ENCODE measurements at places on chromosomes 5 and 9. TPM values are rescaled to one million over a fixed set of nuclear protein-coding genes. Genes with fewer than 3 reads are reported as not detected.

DNA sequence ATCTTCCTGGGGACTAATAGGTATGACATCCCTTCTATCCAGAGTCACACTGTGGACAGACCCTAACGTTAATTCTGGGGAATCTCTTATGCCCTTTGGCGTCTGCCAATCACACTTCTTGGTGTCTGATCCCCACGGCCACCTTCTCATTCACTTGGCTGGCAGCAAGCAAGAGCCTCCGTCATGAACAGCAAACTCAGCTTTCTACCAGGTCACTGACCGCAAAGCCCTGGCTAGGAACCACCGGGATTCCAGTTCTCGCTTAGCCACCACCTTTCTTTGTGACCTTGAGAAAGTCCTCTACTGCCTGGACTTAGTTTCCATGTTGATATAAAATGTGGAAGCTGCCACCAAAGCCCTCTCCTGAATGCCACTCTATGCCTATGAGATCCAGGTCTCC lies 67.7 kb upstream of the FCN1 start:
- H3K27me3 ChIP-seq, result no peaks in the 10 kb centered on the region
- no peak overlapping the region for H3K27ac ChIP-seq
- H3K36me3 ChIP-seq, result no peaks in the 10 kb centered on the region
- no peak for DNase-seq

- no peak overlapping the region for H3K4me3 ChIP-seq
- H3K36me3 ChIP-seq, result no peaks in the 10 kb centered on the region
- no peak for DNase-seq
- H3K4me1 ChIP-seq, result no peaks in the 10 kb centered on the region
These were observed 29.5 kb upstream of the ANKRD18A start for GRCh38 chr9:38649731-38650363.

DNA sequence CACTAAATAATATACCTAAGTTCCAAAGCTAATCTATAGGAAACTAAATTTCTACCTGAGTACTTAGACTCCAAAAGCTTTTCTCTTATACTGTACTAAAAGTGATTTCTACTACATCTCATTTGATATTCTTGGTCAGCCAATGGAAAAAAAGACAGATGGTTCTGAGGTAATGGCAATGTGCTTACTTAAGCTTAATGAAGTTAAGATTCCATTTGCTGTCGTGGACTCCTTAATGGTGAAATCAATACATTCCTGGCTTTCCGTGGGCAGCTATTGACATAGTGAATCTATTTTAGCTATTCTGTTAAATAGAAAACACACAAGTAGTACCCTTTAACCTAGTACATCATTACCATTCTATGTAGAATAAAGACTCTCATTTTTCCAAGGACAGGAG lies 1825.6 kb upstream of the CDH9 start:
- no peaks in the 10 kb centered on the region for H3K36me3 ChIP-seq
- no peak overlapping the region for H3K4me3 ChIP-seq
- no peak for DNase-seq
- H3K4me1 ChIP-seq, result no peaks in the 10 kb centered on the region
- H3K27ac ChIP-seq, result no peak overlapping the region

The MSMP gene
- total RNA-seq, result 1.1 TPM

The ADGRD2 gene
- total RNA-seq, result not detected

The TRAF1 gene
- 2.9 TPM for total RNA-seq

The ERCC6L2 gene
- 37.3 TPM for total RNA-seq

Measured in upper lobe of left lung (tissue), 6 donors.